Stimulated activated CD8-positive, alpha-beta memory T cell treated with anti-CD3 and anti-CD28 coated beads, Interleukin-4, amount 100 ng/mL, for 1 hour (primary cell): ENCODE measurements at places on chromosomes 2 and 18.

DNA sequence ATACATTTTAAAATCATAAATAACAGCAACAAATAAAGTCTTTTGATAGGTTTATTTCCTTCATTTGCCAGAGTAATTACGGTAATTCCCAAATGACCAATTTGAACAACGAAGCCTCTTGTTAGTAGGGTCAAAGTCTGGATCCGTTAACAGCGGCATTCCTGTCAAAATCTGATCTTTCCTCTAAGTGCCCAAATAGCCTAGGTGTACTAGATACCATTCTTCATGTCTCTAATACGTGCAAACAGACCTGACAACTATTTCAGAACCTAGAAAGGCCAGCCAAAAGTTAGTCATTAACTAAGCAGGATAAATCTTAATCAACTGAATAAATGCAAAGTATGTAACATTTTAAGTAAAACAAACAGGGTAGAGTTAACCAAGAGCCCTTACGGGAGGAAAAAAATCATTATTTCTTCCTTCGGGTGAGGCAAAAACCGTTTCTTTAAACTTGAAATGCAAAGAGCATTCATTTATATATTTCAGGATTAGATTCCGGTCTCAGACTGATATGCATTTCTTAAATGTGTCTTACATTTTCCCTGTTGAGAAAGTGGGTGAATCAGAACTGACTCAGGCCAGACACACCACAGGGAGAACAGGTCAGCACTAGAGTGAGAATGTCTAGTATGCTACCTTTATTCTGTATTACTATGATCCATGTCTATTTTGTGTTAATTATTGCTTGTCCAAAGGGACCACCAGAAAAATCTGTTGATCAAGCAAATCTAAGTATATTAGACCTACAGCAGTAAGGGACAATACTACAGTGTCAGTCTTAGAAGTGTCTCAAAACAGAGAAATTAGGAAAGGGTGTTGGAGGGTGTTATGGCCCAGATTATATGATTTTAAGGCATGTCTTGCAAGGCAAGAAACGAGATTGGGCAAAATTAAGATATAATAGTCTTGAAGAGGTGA lies 141.5 kb upstream of the NDUFV2 start:
- DNase-seq, result no peak

- DNase-seq, result no peak
Measured at GRCh38 chr18:22813648-22814328, 119.3 kb upstream of the RBBP8 start.

- DNase-seq, result no peak
Measured at GRCh38 chr2:124450481-124450880, 425.4 kb downstream of the CNTNAP5 start.

GRCh38 chr2:241033336-241033987 lies 35.0 kb downstream of the SNED1 start:
- DNase-seq, result no peak

DNA sequence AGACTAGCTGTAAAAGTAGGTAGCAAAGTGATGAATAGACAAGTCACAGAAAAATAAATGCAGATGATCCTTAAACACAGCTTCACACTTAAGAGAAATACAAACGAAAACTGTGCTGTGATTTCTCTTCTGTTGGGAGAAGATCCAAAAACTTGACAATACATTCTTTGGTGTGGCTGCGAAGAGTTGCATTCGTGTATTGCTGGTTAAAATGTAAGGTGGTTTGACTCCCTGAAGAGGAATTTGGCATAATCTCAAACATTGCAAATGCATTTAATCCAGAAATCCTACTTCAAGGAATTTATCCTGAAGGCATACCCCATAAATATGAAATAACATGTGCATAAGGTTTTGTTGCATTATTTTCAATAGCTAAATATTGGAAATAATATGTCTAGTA lies 7.1 kb downstream of the CCNYL1 start:
- no peak for DNase-seq

GRCh38 chr2:222993920-222994650 lies 57.9 kb upstream of the KCNE4 start:
- no peak for DNase-seq

DNA sequence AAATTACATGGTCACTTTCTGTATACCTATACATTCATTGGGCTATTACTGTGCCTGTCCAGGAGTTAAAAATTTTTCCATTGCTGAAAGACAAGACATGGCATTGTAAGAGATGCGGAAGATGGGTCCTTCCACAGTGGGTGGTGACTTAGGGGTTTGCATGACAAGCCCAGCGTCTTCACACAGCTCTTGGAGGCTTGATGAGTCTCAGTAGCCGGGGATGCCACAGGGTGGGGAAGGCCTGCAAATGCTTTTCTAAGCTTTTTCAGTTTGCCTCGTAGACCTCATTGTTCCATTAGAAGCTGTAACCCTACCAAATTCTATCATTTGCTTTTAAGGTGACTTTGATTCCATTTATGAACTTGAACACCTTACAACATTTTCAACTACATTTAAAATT lies 18.1 kb upstream of the MAPRE3 start:
- DNase-seq, result no peak

DNA sequence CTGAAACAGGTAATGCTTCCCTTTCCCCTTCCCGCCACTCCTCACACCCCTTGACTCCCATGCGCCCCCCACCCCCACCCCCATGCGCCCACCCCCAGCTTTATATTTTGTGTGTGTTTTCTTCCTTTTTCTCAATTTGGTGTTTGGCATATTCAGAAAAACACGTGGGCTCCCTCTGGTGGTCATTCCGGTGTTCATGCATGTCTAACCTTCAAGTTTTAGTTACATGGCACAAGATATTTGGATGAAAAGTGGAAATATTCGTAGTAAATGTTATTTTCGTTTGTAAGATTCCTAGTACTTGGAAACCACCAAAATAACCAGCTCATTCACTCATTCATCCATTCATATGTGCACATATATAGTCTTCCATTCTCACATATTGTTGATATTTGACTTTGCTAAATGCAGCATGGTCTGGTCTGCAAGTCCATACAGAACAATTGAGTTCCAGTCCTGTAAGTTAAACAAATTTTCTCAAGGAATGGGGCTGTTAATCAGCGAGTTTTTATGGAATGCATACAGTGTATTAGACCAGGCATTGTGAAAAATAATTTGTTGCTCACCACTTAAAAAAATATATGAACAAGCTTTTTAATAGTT lies 143.6 kb upstream of the MAP3K20 start:
- peak; percentile 34 for DNase-seq

GRCh38 chr2:46954951-46955571 lies 39.5 kb upstream of the MCFD2 start:
- DNase-seq, result no peak

DNA sequence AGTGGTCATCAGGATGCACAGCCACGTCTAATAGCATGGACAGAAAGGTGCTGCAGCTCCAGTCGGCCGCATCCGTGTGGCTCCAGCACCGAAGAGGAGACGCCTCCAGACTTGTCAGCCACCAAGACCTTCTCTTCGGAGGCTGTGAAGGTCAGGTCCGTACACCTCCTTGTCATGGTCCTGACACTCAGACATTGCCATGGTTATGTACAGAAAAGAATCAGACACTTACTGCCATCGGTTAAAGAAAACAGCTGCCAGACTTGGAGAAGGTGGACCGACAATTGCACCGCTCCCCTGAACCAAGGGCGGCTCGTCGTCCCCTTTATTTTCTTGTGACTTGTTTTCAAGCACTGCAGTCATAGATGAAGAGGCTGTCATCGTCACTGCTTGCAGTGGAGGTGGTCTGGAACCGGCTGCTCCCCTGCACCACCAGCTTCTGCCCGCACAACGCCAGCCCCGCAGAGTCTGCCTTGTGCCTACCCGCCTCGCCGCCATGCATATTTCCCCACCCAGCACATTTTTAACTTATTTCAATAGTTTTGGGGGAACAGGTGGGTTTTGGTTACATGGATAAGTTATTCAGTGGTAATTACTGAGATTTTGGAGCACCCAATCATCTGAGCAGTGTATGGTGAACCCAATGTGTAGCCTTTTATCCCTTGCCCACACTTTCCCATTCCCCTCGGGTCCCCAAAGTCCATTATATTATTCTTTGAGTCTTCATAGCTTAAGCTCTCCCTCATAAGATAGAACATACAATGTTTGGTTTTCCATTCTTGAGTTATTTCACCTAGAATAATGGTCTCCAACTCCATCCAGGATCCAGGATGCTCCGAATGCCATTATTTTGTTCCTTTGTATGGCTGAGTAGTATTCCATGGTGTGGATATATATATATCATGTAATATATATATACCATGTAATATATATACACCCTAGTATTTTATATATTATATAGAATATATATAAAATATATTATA lies 18.1 kb downstream of the FBXO48 start:
- no peak for DNase-seq
